Anterior cingulate cortex (tissue), 58 donors: ENCODE measurements at places on chromosomes 12 and 14.

- no peak for DNase-seq
These were observed 1.0 kb upstream of the PTMS start for GRCh38 chr12:6765048-6765633.

GRCh38 chr12:105329926-105330282 is 587 bp upstream of the C12orf75 start:
- DNase-seq, result no peak

DNA sequence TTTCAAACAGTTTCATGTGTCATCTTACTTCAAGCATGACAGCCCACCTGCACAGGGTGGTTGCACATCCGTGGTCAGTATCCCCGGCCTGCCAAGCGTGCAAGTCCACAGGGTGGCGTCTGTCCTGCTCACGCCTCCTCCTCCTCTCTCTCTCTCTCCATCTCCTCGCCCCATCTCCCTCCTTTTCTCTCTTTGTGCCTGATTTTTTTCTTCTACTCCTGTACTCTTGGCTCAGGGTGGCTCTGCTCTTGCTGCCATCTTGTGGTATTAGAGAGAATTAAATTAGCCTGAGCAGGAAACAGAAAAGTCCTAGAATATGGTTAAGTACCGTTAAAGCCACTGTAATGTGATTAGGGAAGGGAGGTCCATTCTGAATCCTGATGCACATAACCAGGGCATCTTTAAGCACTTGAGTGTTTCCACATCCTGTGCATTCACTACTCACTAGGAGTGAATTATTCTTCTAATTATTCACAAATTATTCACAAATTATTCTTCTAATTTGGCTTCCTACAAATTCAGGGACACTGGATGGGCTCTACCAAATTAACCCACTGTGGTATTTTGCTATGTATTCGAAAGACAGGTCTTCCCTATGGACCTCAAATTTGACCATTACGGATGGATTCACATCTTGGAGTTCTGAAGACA is 25.5 kb upstream of the DTX1 start:
- DNase-seq, result no peak

DNA sequence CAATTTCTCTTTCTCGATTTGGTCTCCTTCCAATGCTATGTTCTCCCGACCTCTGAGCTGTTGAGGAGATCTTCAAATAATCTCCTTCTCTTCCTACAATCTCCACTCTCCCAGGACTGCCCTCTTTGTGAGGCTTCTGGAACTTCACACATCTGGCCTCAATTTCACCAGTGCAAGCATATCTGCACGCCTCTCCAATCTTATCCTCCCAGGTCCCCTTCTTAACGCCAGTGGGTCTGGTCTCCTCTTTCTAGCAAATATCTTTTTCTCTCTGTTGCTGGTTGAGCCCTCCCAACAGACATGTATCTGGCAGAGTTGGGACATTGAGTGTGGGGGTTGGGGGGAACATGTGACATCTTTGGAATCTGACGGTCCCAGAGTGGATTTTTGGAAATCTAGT is 17.9 kb downstream of the RTL1 start:
- DNase-seq, result no peak

DNA sequence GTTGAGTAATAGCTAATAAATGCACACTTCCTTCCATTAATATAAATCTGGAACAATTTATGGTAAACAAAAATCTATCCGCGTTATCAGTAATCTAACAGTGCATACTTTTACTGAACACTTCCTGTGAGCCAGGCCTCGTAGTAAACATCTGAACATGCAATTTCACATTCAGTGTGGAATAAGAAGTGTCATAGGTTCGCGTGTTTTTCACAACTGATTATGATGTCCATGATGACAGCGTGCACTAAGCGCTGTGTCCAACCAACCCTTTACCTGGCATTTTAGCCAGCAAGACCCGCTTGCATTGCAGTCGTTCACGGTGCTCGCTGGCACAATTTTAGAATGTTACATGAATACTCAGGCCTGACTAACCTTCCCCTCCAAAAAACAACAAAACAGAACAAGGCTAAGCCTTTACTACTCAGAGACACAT is 2.1 kb downstream of the PNMA1 start:
- DNase-seq, result no peak

DNA sequence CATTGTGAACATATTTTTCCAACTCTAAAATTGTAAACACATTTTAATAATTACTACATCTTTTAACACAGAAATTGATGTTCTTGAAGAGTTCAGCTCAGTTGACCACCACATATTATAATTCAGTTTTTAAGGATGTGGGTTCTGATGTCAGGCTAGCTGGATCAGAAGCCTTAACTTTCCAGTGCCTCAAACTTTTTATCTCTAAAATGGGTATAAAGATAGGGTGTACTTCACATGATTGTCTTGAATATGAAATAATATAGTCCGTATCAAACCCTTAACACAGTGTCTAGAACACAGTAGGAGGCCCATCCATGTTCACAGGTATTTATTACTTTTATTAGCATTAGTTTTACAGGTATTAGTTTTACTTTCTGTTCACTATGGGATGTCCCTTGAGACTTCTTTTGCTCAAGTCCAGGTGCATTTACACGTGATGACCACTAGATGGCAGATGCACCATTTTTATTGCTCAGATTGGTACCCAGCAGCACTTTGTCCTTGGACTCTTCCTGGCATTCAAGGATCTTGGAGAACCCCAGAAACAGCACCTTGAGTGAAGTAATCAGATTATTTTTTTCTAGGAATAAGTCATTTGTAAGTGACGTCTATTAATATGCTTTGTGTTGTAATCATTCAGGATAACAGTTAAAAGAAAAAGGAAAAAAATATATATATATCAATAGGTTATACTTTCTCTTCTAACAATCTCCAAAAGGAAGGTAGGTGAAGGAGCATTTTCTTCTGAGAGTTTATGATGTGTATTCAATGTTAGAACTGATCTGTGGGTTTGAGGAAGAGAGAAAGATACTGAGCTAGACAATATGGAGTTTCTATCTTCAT is 580.2 kb downstream of the ETNK1 start:
- DNase-seq, result no peak

- DNase-seq, result no peak
These were observed 25.2 kb downstream of the DAAM1 start for GRCh38 chr14:59213368-59214315.

- DNase-seq, result no peak
These were observed 6.8 kb downstream of the PARP2 start for GRCh38 chr14:20350282-20350681.

DNA sequence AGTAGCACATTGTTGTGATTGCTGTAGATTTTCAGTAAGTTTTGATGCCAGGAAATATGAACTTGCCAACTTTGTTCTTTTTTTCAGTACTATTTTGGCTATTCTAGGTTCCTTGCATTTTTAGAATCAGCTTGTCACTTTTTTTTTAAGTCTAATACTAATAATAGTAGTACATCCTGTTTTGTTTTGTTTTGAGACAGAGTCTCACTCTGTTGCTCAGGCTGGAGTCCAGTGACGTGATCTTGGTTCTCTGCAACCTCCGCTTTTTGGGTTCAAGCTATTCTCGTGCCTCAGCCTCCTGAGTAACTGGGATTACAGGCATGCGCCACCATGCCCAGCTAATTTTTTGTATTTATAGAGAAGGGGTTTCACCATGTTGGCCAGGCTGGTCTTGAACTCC is 16.5 kb downstream of the PWP1 start:
- no peak for DNase-seq

DNA sequence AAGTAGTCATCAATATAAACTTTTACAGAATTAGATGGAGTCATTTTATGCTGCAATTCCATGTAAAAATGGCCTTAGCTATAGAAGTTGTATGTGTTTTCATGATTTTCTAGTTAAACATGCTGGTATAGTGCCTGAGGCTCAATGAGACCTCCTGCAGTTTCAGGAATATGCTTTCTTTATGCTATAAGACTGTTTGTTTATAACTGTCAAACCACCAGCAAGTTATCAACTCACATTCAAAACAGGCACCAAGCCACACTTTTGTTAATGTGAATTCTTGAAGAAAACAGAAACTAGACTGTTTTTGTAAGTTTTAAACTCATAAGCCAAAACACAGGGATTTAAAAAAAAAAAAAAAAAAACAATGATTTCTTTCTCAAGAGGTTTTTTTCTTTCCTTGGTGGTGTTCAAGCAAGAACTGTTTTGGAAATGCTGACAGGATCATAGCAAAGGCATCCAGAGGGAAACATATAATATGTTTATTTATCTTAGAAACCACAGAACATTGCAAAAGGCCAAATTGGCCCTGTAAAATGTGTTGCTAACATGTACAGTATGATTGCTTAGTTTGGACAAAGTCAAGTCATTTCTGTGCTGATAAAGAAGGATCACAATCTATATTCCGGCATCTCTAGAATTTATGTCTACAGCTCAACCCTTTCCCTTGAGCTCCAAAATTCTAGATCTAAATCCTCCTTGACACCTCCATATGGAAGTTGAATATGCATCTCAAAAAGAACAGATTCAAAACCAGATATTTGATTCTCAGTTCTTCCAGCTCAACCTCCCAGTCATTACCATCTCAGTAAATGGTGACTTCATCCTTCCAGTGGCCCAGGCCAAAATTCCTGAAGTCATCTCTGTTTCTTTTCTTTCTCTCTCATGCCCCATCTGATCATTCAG is 29.0 kb upstream of the LUM start:
- DNase-seq, result no peak
